ENCODE measurements at places on chromosomes 2 and 18.
A peak's percentile ranks its signal among the peaks of the same experiment; 100 is the strongest.

GRCh38 chr2:64675860-64676259 lies 22.1 kb upstream of the SERTAD2 start:
- no peak for DNase-seq

DNA sequence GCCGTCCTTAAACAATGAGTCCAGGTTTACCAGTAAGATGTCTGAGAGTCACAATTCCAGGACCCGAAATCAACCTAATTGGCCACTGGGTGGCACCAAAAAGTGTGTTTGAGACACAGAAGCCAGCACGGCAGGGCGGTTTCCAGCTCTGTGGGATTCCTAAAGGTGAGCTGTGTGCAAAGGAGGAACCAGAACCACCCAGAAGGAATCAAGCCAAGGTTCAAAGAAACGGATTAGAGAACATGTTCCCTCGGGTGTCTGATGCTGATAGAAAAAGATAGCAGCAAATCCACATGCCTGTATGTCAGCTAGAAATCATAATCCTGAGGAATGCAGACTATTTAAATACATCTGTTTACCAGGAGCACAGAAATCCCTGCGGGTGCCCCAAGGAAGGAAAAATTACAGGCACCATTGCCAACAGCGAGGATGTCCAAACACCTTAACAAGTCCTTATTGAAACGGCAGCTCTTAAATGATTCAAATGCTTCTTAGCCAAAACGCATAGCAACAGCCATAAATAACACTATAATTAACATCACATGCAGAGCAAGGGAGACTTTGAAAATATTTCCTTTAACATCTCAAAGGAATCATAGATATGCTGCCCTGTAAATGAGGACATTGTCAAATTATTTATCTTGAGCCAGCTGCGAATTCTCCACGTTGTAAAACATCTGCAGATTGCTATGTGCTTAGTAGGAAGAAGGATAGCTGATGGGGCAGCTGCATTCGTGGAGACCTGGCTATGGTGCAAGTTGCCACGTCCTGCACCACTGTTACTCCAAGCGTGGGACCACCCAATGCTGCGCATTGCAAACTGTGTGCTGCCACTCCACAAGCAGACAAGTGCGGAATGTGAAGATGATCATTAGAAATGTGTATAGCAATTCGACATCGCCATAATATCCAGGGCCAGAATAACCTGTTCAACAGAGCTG lies 318.7 kb upstream of the NCKAP5 start:
- peak; percentile 43 for DNase-seq

DNA sequence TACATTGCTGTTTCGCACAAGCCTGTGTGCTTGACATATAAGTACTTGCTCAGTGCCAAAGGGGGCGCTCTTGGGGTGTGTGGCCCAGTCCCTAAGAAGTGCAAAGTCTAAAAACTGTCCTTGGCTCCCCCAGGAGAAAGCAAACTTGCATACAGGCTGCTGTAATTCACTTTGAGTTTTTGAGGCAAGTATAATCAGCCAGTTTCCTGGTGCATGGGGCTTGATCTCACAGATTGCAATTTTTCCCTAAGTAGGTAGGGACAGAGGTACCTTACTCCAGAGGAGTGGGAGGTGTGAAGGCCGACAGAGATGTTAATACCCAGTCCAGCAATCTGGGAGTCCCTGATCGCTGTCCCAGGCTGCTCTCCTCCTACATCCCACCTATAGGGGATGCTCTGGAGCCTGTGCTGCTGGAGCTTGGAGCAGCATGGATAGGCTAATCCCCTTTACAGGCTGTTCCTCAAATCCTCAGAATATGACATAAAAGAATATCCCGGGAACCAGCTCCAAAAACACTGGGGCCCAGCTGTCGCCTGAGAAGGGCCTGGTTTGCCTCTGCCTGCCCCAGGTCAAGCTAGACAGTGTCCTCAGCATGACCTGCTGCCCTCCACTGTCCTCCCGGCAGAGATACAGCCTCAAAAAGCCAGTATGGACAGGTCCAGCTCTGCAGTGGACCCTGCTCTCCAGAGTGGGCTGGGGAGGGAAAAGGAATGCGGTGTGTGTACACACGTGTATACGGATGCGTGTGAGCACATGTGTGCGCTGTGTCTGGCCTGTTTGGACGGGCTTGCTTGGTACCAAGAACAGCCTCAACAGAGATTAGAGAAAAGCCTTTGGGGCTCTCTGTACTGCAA lies 136.5 kb upstream of the HAAO start:
- no peak for DNase-seq

DNA sequence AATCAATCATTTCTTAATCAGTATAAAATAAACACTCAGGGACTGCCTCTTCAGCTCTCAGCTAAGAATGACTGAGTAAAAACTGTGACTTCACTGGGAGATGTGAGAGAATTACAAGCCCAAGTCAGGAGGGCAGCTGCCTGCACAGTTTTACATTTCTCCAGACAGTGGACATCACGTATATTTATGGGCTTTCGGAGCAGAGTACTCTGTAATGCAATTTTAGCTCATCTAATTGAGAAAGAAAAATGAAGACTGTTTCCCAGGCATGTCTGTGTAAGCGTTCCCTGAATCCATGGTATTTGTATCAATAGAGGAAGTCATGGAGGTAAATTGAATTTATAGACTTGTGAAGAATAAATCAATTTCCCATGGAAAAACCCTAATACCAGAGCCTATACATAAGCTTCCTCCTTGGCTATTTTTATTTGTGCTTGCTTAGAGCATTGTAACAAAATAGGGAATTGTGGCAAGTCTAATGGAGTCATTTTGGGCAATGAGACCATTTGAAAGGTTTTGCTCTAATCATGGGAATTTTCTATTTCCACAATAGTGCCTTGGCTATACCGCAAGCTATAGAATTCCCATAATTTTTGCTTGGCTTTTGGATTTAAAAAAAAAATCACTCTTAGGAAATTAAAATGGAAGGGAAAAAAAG lies 87.2 kb downstream of the SLC5A7 start:
- no peak for DNase-seq

GRCh38 chr2:105929516-105929915 lies 184.8 kb downstream of the NCK2 start:
- DNase-seq, result peak; percentile 68

DNA sequence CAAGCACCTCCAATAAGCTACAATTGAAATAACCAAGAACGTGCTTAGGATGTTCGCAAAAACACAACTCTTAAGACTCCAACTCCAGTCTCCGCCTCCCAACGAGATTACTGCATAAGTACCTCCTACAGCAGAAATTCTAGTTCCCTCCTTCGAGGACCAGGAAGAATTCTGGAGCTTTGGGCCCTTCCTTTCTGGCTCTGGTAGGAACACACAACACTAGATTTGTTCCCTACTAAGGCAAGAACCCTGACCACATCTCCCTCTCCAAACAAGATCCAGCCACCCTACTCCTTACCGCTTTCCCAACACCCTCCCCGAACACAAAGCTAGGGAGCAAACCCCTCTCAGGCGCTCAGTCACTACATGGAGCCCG lies 721 bp downstream of the ADAM17 start:
- peak; percentile 45 for DNase-seq

- DNase-seq, result no peak
Measured at GRCh38 chr18:43158381-43158780, 42.9 kb upstream of the RIT2 start.

GRCh38 chr2:44328750-44329149 lies 32.5 kb downstream of the PREPL start:
- DNase-seq, result no peak

- no peak for DNase-seq
Measured at GRCh38 chr2:140895378-140895777, 1235.4 kb downstream of the LRP1B start.

- DNase-seq, result no peak
Measured at GRCh38 chr2:146031158-146031557, 1511.2 kb upstream of the ZEB2 start.

DNA sequence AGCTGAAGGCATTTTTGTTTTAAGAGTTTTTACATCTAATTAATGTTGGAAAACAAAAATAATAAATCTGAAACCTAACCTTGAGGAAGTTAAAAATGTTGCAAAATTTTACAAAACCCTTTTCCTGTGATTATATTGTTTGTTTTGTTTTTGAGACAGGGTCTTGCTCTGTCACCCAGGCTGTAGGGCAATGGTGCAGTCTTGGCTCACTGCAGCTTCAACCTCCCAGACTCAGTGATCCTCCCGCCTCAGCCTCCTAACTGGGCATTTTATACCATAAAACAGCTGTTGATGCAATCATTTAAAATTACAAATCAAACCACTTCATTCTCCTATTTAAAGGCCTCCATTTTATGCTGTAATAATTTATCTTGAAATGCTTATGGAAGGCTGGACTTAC lies 1.7 kb upstream of the ZNF24 start:
- no peak for DNase-seq

- DNase-seq, result no peak
Measured at GRCh38 chr2:189124175-189124574, 55.4 kb downstream of the COL5A2 start.

DNA sequence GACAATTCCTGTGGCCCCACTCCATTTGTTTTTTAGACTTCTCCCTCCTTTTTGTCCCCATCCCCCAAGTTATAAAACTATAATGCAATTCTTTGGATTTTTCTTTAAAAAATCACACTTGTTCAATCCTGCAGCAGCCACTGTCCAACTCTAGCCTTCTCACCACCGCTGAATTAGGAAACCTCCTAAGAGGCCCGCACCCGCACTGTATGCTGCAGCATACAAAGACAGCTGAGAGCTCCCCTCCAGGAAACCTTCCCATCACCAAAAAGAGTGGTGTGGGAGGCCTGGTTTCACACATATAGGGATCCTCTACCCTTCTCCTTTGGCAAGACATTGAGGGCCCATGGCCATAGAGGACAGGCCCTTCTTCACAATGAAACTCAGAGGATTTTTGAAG lies 2.9 kb downstream of the PCGF1 start:
- no peak for DNase-seq

GRCh38 chr18:47999801-48000248 lies 69.4 kb upstream of the SMAD2 start:
- DNase-seq, result no peak

- DNase-seq, result no peak
Measured at GRCh38 chr18:61496374-61496773, 163.1 kb downstream of the CDH20 start.

GRCh38 chr2:65319072-65319673 lies 91.5 kb downstream of the ACTR2 start:
- no peak for DNase-seq

- no peak for DNase-seq
Measured at GRCh38 chr2:149184991-149185390, 145.4 kb upstream of the LYPD6 start.

DNA sequence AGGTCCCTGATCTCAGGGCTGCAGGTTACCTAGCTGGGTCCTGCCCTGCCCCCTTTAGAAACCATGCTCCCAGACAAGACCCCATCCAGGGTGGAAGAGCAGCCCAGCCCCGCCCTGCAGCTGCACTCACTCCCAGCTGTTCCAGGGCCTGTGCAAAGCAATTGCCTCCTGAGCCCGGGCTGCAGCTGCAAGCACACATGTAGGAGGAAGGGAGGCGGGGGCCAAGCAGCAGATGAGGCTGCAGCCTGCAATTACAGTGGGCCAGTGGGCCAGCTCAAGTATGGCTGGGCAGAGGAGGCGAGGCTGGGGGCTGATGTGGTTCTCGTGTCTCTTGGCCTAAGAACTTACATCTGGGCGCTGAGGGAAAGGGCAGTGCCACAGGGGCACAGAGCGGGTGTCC lies 65.4 kb upstream of the TUBA3E start:
- DNase-seq, result no peak

- DNase-seq, result no peak
Measured at GRCh38 chr2:208982831-208983230, 441.0 kb upstream of the MAP2 start.

DNA sequence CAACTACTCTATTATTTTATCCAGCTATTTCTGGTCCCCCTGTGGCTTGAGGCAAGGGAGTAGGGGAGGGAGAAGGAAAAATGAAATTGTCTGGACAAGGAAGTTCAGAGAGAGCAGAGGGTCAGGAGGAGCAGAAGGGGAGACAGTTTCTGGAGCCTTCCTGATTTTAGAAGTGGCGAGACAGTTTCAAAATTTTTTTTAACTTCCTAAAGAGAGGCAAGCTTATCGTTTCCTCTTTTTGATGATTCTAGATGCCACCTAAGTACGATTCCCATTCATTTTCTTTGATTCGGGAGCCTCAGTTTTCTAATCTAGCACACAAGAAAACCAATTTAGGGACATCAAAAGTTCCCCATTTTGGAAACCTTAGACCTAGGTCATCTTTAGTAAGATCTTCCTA lies 96.9 kb upstream of the B3GNT2 start:
- no peak for DNase-seq

- no peak for DNase-seq
Measured at GRCh38 chr2:113174376-113174750, 592 bp downstream of the PSD4 start.

- no peak for DNase-seq
Measured at GRCh38 chr2:232697807-232698110, 628 bp downstream of the GIGYF2 start.

DNA sequence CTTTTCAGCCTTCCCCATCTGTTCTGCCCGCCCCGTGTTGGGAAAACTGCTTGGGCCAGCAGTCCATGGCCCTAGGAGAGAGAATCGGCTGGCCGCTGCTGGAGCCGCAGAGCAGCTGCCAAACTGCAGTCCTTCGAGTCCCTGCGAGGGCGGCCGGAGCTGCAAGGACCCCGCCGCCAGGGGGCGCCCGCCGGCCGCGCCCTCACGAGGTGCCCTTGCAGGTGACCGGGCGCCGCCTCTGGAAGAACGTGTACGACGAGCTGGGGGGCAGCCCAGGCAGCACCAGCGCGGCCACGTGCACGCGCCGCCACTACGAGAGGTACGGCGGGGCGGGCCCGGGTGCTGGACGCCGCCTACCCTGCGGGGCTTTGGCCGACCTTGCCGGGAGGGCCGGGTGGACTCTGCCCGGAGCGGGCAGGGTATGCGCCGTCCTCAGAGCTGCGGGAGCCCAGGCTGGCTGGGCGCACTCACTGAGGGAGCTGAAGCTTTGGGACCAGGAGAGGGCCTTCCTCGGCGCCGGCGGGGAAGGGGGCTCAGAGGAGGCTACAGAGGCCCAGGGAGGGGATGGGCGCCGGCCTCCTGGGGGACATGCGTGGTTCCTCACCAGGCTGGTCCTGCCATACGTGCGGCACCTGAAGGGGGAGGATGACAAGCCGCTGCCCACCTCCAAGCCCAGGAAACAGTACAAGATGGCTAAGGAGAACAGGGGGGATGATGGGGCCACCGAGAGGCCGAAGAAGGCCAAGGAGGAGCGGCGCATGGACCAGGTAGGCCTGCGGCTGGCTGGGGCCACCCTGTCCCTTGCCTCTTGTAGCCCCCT lies 13.6 kb downstream of the ARID5A start:
- DNase-seq, result no peak

DNA sequence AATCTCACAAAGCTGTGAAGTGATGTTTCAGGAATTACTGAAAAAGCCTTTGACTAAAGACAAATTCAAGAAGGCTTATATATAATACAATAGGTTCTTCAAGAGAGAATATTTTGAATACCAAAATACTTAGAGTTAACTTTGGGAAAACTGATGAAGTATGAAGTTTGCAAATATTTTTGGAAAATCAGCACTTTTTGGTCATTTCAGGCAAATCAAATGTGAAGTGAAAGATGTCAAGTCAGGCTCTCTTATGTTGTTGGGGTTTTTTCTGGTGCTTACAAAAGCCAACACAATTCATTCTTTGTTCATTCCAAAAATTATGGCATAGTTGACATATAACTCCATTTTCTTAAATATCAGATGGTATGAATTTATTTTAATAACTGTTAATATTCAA lies 14.7 kb upstream of the ASNSD1 start:
- DNase-seq, result no peak
